Stimulated activated CD4-positive, alpha-beta T cell treated with anti-CD3 and anti-CD28 coated beads, Interleukin-1b, Interleukin-23, amount 100 ng/mL, for 1 hour (primary cell): ENCODE measurements at places on chromosomes 13 and 19.

DNA sequence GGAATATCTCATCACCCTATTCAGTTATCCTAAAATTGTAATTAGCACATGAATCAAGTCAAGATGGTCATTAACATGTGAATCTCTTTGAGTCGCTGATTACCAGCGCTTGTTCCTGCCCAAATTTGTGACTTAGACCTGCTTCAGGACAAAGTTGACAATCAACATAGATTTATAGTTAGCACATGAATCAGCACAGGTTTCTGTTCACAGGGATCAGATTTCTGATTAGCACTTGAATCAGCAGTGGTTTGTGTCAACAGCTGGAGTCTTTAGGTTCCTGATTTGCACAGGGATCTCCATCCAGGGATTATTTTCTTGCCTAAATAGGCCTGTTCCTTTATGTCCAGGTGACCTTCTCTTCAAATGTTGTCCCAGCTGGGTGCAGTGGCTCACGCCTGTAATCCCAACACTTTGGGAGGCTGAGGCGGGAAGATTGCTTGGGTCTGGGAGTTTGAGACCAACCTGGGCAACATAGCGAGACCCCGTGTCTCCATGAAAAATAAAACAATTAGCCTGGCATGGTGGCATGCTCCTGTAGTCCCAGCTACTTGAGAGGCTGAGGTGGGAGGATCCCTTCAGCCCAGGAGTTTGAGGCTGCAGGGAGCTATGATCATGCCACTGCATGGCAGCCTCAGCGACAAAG, 3.8 kb upstream of the LRFN3 start:
- DNase-seq = no peak

- no peak for DNase-seq
These were observed 3.7 kb downstream of the SLC25A42 start for GRCh38 chr19:19067276-19068072.

- DNase-seq = no peak
These were observed 134.3 kb upstream of the SLITRK5 start for GRCh38 chr13:87536899-87537298.

DNA sequence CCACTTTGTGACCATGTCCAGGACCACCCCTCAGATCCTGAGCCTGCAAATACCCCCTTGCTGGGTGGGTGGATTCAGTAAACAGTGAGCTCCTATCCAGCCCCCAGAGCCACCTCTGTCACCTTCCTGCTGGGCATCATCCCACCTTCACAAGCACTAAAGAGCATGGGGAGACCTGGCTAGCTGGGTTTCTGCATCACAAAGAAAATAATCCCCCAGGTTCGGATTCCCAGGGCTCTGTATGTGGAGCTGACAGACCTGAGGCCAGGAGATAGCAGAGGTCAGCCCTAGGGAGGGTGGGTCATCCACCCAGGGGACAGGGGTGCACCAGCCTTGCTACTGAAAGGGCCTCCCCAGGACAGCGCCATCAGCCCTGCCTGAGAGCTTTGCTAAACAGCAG, 7.7 kb upstream of the CEACAM7 start:
- DNase-seq = no peak

- DNase-seq = no peak
These were observed 36.0 kb downstream of the BICRA start for GRCh38 chr19:47644743-47645482.

DNA sequence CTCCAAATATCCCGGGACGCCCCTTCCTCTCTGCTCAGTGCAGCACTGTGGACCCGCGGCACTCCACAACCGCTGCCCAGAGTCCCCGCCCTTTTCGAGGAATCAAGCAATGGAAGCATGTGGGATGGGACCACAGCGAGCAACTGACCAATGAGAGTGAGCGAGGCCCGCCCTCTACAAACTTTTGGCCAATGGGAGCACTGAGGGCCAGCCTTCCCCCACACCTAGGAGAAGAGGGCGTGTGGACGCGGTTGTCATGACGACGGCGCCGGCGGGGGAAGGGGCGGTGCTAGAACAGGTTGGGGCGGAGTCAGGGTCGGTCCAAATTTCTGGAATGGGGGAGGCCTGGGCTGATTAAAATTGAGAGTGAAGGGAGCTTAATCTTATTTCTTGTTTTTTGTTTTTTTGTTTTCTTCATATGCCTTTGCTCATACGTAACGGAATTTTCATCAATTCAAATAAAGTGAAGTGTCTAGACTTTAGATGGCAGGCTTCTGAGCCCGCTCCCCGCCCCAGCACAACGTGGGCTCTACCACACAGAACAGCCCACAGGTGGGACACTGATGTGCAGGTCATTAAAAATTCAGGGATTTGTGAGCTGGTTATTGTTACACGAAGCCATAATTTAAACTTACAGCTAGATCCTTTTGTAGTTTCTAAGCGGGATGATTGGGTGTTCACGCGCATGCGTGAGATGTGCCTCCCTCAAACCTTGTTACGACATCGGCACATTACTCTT, at the start of gene DNAAF3:
Gene DNAAF3 (minus strand): TSS at position 84 of the 739 bp plus-strand sequence. CDS start 200 bp downstream, outside the sequence.
- DNase-seq = peak; percentile 54

DNA sequence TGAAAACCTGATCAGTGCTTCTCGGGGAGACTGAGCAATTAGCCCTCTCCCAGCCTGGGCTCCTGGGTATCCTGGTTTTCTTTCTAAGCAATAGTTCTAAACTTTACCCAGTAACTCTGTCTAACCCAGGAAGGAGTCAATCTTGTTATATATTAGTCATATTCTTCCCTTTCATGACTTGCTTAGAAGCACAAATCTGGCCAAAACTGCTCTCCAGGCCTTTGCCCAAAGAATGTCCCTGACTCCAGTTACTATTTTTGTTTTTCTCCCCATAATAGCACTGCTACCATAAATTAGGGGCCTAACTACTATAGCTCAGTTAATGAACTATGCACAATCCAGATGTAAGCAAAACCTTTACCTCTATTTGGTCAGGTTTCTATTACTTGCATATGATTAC, 355.8 kb upstream of the HTR2A start:
- DNase-seq = no peak

GRCh38 chr13:50531917-50532899, 311.3 kb downstream of the DLEU7 start:
- DNase-seq = no peak

- DNase-seq = no peak
These were observed 68.6 kb downstream of the SPACA7 start for GRCh38 chr13:112444416-112445399.

GRCh38 chr13:106835477-106835876, 267.5 kb upstream of the ARGLU1 start:
- DNase-seq = no peak

DNA sequence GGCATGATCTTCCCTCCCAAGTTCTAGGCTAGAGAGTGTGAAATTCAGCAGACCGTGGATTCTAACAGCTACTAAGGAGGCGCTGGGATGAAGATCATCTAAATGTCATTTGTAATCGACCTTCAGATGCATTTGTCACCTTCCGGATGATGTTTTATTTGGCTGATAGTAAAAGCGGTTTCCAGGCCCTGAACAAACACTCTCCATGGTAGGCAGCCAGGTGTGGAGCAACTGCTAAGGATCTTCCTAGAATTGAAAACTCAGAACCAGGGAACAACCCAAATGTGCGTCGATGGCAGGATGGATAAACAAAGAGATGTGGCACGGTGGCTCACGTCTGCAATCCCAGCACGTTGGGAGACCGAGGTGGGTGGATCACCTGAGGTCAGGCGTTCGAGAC, 107.2 kb upstream of the CACNA1A start:
- DNase-seq = no peak

GRCh38 chr13:36872621-36873020, 47.4 kb downstream of the SMAD9 start:
- no peak for DNase-seq

- DNase-seq = no peak
These were observed 15.4 kb upstream of the SBNO2 start for GRCh38 chr19:1189419-1189818.

- DNase-seq = no peak
These were observed 31.0 kb downstream of the SLAIN1 start for GRCh38 chr13:77728265-77729125.

DNA sequence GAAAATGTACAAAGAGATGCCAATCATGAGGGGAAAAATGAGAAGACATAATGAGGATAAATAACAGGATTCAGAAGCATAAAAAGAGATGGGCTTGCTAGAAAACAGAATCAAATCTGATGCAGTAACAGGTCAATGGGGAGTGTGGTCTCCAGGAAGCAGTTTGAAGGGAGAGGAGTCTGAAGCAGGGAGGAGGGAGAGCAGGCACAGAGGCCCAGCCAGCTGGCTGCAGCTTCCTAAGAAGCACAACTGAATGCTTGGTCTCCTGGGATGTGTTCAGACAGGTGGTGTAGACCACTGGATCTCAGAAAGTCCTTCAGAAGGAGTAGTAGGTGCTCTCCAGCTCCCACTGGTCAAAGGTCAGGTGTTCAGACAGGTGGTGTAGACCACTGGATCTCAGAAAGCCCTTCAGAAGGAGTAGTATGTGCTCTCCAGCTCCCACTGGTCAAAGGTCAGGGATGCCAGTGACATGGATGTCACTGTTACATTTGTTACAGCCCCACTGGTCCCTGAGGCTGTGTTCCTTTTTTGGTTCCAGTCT, 68.3 kb upstream of the UBAC2 start:
- no peak for DNase-seq

- no peak for DNase-seq
These were observed 599 bp downstream of the ZIC2 start for GRCh38 chr13:99982036-99982730.

DNA sequence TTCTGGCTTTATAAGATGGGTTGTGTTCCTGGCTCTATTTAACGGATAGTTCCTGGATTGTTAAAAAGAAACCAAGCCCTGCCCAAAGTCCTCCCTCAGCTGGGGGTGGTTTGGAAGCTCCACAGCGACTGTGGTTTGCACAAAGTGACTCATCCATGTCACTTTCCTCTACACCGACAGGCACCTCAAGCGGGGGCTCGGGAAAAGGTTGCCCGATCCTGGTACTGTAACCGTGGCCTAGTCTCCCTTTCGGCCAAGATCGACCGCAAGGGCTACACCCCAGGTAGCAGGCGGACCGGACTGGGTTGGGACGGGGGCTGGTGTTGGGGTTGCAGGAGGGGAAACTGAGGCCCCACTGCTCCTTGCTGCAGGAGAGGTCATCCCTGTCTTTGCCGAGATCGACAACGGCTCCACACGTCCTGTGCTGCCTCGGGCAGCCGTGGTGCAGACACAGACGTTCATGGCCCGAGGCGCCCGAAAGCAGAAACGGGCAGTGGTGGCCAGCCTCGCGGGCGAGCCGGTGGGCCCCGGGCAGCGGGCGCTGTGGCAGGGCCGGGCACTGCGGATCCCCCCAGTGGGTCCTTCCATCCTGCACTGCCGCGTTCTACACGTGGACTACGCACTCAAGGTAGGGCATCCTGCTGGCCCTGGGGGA, 1.6 kb downstream of the ARRDC2 start:
- DNase-seq = no peak

GRCh38 chr13:86087244-86087643, 288.0 kb upstream of the SLITRK6 start:
- DNase-seq = no peak

- DNase-seq = no peak
These were observed 85.6 kb downstream of the GNG7 start for GRCh38 chr19:2616741-2617392.

- DNase-seq = no peak
These were observed 28.8 kb upstream of the RCBTB2 start for GRCh38 chr13:48561466-48562235.

GRCh38 chr13:20395061-20395916, 130.4 kb downstream of the CRYL1 start:
- no peak for DNase-seq

GRCh38 chr19:37506387-37507166, at the start of gene ZNF793:
Gene ZNF793, plus strand, starts transcription at chr19:37506939. Its CDS starts 16,501 bp downstream, at chr19:37523440.
- peak; percentile 42 for DNase-seq

- DNase-seq = no peak
These were observed 56.5 kb downstream of the KCTD12 start for GRCh38 chr13:76829572-76830327.

- no peak for DNase-seq
These were observed 1.4 kb downstream of the PARP4 start for GRCh38 chr13:24511019-24511815.

DNA sequence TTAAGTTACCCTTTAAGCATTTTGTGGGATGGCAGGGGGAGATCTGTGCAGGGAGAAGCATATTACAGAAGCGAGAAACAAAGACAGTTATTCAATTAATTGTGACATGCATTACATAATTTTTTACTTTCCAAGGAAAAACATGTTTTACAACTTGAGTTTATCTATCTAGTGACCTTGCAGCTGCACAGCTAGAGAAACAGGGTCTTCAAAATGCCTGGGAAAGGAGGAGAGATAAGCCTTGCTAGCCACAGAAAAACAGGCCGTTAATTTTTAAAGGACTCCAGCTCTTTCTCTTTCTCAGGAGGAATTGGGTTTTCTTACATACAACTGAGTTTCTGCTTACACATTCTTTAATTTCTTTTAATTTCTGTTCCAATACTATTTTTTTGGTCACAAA, 14.8 kb upstream of the ZNF431 start:
- DNase-seq = no peak

DNA sequence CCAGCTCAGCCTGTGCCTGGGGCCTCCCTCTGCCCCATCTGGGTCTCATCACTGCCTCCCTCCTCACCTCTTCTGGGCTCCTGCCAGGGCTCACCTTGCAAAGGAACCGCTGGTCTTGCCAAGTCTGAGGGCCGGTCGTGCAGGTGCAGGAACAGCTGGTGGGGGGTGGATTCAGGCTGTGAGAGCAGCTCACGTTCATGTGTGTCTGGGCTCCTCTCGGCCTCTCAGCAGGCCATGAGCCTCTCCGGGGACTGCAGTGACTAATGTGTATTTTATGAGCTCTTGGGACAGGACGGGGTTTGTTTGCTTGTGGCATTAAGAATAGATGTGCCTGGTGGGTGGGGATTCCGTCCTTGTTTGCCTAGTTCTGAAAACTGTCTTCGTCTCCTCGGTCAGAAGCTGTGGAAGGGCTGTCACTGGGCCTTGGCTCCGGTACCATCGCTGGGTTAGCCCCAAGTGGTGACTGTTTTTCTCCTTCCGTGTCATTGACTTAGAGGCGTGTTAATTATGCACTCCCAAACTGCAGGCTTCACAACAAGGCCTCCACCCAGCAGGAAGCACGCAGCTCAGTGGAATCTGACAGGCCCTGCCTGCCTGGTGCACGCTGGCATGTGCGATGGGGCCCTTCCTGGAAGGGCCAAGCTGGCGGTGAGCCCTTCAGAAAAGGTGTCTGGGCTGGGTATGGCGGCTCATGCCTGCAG, 77.6 kb downstream of the KDM4B start:
- no peak for DNase-seq

DNA sequence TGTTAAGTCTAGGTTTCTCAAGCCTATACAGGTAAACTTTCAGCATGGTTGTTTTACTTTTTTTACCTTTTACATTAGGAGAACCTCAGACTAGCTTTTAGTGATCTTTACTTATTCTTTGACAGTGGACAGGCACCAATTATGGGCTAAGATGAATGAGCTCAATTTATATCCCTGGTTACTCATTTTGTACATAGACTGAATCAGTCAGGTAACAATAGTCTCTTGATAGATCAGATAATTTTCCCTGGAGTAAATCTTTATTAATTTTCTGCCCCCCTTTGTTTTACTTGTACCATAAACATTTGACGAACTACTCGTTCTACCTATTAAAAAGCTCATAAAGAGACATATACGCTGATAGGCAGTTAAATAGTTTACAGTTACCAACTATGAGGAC, 22.8 kb downstream of the SPART start:
- DNase-seq = no peak

GRCh38 chr19:19911150-19911549, 10.4 kb downstream of the ZNF93 start:
- DNase-seq = no peak

GRCh38 chr13:99356012-99356261, 48.7 kb upstream of the GPR183 start:
- DNase-seq = no peak
